ENCODE measurements at places on chromosomes 13 and 19. TPM values are rescaled to one million over a fixed set of nuclear protein-coding genes. Genes with fewer than 3 reads are reported as not detected.

The MCEMP1 gene
- not detected for total RNA-seq

The MEIOSIN gene
- total RNA-seq, result 0.08 TPM

The ZNF780B gene
- total RNA-seq, result 18.6 TPM

The ATP7B gene
- 0.80 TPM for total RNA-seq

The LRRC63 gene
- 0.56 TPM for total RNA-seq

The SRRM5 gene
- 0.54 TPM for total RNA-seq

The ONECUT3 gene
- not detected for total RNA-seq

The OR7C2 gene
- total RNA-seq, result not detected

The ZNF234 gene
- total RNA-seq, result 6.9 TPM

The PRSS57 gene
- total RNA-seq, result not detected

The TTYH1 gene
- total RNA-seq, result 0.98 TPM

The MBD3L2 gene
- not detected for total RNA-seq

The FPR3 gene
- not detected for total RNA-seq

The CD37 gene
- total RNA-seq, result 114 TPM

The NLRP7 gene
- not detected for total RNA-seq

GRCh38 chr13:83879431-83880171 is 2.7 kb downstream of the SLITRK1 start:
- DNase-seq, result no peak

GRCh38 chr13:20370815-20371421 is 138.8 kb upstream of the GJB6 start:
- DNase-seq, result no peak

DNA sequence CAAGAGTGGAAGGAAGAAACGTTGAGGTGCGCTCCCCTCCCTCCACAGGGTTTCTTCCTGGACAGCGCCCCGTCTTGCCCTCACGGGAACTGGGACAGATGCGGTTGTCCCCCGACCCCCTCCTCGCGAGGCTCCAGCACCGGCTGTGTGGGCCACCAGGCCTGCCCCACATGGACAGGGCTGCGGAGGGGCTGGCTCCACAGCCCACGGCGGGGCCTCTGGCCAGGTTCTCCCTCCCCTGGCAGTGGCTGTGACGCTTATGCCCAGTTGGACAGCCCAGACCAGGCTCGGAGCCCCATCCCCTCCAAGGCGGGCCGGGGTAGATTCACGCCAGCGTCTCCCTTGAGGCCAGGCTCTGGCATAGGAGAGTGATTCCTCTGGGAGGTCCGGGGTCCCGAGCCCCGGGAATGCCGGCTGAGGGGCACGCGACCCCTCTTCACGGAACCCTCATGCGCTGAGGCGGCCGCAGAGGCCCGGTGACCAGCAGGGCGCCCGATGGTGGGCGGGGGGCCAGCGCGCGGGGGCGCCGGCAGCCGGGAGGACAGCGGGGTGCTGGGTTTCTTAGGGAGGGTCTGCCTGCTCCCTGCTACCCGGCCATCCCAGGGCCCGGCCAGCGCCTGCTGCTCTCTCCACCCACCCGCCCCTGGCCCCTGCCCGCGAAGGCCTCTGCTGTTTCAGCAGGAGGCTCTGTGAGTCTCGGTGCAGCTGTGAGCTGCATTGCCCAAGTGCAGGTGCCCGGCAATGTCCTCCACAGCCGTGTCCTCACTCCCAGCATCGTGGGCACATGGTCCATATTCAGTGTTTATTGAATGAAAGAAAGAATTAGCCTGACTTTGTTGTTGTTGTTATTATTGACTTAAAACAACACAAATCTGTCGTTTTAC is 20.3 kb upstream of the GAS6 start:
- DNase-seq, result no peak

GRCh38 chr19:12778017-12778904 is 2.9 kb upstream of the HOOK2 start:
- peak; percentile 52 for DNase-seq

- no peak for DNase-seq
Measured at GRCh38 chr19:13993590-13994300, 12.4 kb downstream of the RFX1 start.

DNA sequence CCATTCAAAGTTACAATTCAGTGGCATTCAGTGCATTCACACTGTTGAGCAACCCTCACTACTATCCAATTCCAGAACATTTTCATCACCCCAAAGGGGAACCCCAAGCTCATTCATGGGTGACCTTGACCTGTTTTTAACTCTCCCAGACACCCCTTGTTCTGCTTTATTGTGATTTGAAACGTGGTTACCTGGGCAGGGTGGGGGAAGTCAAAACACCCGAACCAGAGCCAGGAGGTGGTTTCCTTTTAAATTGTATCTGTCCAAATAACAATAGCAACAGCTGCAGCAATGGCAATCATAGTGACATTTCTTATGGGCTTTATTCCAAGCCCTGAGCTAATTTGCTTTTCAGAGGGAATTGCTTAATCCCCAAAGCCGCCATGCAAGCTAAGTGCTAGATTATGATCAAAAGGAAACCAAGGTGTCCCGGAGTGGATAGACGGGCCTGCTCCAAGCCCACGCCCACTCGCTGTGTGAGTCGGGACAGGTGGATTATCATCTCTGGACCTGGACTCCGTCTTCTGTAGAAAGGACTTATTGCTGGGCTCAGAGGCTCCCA is 6.1 kb downstream of the PTGIR start:
- DNase-seq, result no peak

GRCh38 chr13:60311527-60311926 is 85.5 kb upstream of the TDRD3 start:
- no peak for DNase-seq

DNA sequence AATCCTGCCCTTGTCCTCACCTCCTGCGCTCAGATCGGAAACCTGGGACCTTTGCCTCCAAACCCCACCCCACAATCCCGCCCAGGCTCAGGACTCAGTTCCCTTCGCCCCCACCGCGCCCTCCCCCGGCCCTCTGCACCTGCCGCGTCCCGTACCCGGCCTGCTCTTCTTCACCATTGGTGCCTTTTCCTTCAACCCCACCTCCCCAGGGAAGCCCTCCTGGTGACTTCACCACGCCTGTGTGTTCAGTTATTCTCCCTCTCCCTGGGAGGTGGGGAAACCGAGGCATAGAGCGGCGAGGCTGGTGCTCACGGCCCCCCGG is 19.3 kb upstream of the TCF3 start:
- no peak for DNase-seq

DNA sequence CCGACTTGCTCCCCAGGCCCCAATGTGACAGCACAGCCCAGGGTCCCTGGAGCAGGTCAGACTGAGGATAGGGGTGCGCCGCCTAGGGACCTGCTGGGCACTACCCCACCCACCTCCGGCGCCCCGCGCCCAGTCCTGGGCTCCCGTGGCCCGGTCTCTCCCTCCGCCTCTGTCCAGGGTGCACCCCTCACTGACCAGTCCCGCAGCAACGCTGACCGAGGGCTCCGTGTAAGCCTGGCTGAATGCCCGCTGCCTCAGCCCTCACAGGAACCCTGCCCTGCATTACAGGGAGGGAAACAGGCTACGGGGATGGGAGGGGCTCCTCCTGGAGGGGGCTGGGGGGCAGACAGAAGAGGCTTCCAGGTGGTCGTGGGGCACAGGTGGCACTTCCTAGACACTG is 31.7 kb downstream of the GPX4 start:
- DNase-seq, result no peak

DNA sequence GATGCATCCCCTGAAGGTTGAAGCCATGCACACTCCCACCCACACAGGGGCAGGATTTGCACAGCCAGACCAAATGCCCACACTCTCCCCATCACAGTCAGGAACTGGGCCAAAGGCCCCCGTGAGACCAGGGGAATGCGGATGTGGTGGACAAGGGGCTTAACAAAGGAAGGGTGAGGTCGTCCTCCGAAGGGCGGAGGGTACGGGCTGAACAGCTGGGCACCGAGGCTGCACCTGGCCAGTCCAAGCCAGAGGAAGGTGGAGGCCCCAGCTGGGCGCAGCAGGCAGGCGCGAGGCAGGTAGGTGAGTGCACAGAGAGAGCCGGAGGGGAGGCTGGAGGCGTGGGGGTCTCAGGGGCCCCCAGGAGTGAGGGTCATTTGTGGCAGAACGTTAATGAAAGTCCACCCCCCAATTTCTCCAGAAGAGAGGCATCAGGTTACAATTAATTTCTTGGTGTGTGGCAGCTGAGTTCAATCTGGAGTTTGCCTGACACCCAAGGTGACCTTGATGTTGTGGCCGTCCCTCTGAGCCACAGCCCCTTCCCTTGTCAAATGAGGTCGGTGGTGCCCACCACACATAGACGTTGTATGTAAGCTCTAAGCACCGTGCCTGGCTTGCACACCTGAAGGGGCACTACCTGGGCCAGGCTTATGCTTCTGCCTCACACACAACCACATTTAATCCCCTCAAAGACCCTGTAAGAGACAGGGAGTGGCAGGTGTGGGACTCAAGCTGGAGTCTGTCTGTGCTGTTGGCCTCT is 2.9 kb downstream of the KLK15 start:
- no peak for DNase-seq

- DNase-seq, result no peak
Measured at GRCh38 chr13:87779426-87779825, 108.3 kb downstream of the SLITRK5 start.

DNA sequence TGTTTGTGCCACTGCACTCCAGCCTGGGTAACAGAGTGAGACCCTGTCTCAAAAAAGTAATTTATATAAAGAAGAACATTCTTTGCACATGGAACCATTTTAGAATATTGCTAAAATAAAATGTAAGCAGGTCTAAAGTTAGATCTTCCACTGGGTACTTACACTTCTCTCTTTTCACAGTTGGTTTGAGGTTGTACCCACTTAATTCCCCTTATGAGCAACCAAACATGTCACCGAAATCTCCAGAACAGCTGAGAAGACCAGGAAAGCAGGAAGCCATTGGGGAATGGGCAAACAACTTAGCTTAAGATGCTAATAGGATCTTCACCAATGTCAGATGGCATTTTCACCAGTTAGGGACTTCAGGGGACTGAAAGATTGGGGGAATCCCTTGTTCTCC is 18.8 kb downstream of the NLRP4 start:
- no peak for DNase-seq

- DNase-seq, result no peak
Measured at GRCh38 chr19:17264641-17264979, at the start of gene USHBP1. Gene USHBP1, minus strand, starts transcription at chr19:17264745. Its CDS starts 446 bp downstream, at chr19:17264299.

DNA sequence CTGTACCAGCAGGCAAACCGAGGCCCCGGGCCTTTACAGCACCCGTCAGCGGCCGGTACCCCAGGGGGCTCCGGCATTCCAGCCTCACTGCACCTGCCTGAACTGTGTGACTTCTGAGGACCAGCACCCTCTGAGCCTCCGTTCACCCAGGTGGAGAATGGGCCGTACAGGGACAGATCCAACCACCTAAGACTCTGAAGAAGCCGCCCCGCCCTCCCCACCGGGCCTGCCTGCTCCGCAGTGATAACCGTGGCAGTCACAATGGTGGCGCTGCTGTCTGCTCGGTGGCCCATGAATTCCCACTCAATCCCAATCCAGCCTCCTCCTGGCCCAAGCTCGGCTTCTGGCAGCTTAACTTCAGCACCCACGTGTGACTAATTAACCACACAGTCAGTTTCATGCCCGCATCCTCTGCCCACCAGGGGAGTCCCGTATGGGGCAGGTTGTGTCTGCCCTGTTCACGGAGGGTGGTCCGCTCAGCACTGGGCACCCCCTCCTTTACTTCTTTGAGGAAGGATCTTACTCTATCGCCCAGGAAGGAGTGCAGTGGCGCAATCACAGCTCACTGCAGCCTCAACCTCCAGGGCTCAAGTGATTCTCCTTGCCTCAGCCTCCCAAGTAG is 3.4 kb downstream of the TCF3 start:
- DNase-seq, result peak; percentile 21

- DNase-seq, result no peak
Measured at GRCh38 chr19:619286-620002, 13.9 kb downstream of the POLRMT start.

DNA sequence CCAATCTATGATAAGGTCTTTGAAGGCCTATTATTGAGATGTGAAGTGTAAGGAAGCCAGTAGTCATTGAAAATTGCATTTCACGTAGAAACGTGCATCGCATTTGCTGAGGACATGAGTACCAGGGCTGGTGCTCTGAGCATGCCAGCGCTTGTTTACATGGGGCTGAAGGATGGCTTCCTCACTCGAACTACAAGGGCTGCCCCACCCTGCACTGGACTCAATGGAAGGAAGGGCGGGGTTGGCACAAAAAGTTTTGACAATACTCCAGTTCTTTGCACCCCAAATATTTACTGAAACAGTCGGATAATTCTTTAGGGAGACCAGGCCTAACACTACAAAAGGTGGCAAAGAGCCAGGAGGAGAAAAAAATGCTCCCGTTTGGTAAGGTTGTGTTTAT is 28.9 kb upstream of the MED4 start:
- DNase-seq, result no peak

DNA sequence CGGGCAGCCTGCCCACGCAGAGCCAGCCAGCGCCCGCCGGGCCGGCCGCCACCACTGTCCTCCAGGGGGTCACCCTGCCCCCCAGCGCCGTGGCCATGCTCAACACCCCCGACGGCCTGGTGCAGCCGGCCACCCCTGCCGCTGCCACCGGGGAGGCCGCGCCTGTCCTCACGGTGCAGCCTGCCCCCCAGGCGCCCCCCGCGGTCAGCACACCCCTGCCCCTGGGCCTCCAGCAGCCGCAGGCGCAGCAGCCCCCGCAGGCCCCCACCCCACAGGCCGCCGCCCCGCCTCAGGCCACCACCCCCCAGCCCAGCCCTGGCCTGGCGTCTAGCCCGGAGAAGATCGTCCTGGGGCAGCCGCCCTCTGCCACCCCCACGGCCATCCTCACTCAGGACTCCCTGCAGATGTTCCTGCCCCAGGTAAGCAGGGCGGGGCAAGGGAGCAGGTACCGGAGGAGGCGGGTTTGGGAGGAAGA is 32.3 kb upstream of the EHD2 start:
- DNase-seq, result no peak

- DNase-seq, result peak; percentile 4
Measured at GRCh38 chr19:12364391-12365235, 870 bp downstream of the ZNF442 start.
